ENCODE measurements at places on chromosomes 6 and 20. TPM values are rescaled to one million over a fixed set of nuclear protein-coding genes. Genes with fewer than 3 reads are reported as not detected.

DNA sequence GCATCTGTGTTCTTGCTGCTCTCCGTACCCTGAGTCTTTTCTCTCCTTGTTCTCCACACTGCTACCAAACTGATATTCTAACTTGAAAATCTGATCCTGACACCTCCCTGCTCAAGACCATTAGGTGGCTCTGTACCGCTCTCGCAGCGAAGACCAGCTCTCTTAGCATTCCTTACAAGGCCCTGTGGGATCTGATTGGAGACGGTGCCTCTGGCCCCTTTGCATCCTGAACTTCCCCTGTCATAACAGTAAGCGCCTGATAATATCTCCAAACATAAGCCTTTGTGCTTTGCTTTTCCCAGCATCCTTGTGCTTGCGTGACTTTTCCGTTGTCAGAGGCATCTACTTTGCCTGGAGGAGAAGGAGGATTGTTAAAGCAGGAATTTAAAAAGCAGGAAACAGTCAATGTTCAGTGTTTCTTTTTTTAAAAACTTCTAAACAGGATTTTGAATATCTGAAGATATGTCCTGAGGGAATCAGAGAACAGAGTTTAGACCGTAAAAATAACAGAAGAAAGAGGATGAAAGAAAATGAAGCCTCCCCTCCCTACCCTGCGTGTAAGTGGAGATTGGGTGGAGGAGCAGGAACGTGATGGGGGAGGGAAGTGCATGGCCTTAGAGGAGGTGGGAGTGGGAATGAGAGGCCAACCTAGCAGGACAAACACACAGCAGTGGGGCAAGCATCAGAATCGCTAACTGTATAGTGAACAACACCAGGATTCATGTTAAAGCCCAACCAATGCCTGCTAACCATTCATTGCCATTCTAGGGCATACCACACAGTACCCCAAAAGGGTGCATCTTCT is 89.2 kb upstream of the STMND1 start:
- no peak for DNase-seq

- no peak for DNase-seq
Observed at GRCh38 chr20:48614593-48615274, 213.1 kb downstream of the PREX1 start.

DNA sequence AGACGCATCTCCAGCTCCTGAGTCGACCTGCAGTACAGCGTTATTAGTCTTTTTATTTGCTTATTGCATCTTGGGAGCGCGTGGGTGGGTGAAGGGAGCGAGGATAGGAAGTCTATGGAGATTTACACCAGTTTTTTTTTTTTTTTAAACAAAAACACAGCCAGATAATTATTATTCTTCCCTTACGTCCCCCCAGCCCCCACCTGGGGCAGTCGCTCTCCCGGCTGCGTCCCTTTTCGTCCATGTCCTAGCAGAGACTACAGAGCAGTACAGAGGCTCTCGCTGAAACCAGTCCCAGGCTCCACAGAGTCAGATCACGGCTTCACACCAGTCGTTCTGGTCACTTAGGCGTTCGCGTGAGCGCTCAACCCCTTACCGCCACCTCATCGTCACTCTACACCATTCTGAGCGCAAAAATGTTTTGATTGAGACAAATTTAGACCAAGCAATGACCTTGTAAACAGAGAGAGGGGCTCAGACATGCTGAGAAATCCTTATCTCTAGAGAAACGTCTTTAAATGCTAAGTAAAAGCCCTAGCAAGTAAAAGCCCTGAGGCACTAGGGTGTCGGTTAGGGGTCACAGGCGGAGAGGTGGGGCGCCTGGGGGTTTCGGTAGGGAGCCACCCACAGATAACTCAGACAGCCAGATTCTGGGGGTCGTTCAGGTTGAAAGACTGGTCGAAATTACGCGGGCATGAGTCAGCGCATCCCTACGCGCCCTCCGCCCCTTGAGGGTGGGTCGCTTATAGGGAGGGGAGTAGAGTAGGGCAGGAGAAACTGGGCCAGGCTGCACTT is 975 bp upstream of the PPT2 start:
- DNase-seq: peak; percentile 32

DNA sequence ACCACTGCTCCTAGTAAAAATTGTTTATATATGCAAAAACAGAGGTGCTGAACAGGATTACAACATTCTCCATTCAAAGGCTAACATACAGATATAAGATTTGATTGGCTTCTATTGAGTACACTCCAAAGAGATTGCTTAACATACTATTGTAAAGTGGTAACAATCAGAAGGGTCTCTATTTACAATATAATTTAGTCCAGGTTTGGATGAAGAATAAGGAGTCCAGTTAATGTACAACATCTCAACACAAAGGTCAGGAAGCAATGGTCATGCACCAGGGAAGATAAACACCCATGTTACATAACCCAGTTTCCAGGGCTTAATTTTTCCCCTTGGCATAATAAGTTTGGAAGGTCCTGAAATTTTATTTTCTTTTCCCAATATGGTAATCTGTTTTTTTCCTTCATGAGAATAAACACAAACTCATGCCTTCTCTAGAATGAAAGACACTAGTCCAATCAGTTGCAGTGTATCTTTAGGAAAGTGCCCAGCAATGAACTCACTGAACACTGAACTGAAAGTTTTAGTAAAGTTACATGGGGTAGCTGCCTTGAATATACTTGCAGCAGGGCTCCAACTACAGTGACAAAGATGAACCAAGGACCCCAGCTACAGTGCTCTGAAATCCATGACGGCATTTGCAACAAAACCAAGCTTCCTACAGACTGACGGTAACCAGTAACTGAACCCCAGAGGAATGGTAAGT is 255.3 kb upstream of the GJE1 start:
- DNase-seq: no peak

- no peak for DNase-seq
Observed at GRCh38 chr20:50152394-50153152, 950 bp downstream of the PEDS1 start.

DNA sequence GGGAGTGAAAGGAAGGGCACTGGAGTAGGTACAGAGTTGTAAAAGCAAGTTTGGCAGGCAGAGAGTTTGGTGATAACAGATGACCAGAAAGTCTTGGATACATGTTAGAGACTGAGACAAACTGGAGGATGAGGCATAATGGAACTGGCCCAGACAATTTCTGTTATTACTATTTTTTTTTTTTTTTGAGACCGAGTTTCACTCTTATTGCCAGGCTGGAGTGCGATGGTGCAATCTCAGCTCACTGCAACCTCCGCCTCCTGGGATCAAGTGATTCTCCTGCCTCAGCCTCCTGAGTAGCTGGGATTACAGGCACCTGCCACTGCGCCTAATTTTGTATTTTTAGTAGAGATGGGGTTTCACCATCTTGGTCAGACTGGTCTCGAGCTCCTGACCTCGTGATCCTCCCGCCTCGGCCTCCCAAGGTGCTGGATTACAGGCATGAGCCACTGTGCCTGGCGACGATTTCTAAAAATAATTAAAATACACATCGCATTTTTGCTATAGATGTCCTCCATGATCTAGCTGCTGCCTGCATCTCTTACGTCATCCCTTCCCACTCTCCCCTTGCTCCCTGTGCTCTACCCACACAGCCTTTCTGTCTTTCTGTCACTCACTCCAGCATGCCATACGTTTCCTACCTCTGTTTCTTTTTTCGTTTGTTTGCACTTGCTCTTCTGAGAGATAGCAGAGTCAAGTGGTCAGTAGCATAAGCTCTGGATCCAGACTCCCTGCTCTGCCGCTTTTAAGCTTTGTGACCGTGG is 23.5 kb downstream of the MAPK14 start:
- no peak for DNase-seq

GRCh38 chr6:150334790-150335783 is 33.7 kb upstream of the IYD start:
- DNase-seq: peak; percentile 39

DNA sequence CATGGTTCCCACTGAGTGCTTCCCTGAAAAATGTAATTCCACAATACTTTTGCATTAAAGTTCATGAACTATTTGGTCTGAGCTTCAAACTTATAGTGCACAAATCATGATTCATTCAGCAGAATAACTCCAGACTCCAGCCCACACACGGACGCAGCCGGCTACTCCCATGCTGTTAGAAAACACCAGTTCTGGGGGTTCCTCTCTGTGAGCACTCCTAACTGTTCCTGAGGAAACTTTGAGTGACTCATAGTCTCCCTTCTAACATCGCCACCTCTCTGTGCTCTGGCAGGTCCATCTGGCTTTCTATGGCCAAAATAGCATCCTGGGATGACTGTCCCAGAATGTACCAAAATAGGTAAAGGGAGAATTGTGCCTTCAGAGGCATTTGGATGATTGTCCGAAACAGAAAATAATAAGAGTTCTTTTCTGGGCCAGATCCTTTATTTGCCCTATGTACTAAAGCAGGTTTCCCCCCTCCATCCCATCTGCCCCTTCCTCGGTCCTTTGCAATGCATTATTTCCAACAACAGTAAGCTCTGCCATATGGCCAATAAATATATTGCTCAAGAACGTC is 32.3 kb upstream of the LY86 start:
- no peak for DNase-seq

DNA sequence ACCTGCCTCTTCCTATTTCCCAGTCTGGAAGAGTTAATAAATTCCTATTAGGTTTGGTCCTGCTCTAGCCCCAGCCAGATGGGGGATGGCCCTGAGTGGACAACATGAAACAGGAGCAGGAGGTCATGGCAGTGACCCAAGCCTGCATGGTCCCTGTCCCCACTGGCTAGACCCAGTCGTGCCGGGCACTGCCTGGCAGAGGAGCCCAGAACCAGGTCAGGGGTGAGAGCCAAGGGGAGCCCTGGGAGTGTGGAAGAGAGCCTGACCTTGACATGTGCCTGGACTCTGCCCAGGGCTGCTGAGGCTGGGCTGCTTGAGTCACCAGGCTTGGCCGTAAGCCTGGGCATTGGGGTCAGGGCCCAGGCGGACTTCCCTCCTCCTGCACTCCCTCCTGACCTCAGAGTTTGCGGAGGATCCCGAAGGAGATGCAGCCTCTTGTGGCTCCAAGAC is 3.6 kb downstream of the AVP start:
- no peak for DNase-seq

- peak; percentile 33 for DNase-seq
Observed at GRCh38 chr6:97215157-97215769, 67.8 kb downstream of the MMS22L start.

DNA sequence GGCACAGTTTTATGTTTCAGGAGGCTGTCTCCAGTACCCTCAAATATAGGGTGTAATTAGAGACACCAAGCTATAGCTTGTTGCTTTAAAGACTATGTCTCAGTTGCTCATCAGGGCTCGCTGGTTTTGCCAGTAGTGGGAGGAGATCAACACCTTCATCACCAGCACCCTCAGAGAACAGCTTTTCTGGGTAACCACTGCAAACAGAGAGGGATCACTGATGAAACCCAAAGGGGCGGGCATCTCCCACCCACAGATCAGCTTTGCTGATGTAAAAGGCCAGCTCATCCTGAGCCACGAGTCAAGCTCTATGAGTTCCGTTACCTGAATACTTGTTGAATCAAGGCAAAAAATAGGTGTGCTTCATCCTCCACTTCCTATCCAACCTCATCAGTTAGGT is 187.7 kb downstream of the AIG1 start:
- DNase-seq: no peak

GRCh38 chr6:160767647-160768019 is 65.6 kb downstream of the PLG start:
- DNase-seq: no peak

DNA sequence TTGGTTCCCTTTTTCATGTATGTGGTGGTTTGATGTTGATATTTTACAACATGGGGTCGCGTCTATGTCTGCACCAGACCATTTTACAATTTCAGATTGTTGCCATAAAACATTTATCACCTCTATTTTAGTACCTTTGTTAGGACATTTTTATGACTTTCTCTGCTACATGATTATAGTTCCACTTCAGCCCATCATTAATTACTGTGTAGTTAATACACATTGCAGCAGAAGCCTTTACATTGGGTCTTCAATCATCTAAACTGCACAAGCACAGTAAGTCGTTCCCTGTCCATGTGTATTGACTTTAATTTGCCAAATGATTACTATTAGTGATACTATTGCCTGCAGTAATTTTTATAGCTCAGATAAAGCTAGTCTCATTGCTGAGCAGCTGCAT is 15.7 kb upstream of the TMEM217 start:
- DNase-seq: no peak

DNA sequence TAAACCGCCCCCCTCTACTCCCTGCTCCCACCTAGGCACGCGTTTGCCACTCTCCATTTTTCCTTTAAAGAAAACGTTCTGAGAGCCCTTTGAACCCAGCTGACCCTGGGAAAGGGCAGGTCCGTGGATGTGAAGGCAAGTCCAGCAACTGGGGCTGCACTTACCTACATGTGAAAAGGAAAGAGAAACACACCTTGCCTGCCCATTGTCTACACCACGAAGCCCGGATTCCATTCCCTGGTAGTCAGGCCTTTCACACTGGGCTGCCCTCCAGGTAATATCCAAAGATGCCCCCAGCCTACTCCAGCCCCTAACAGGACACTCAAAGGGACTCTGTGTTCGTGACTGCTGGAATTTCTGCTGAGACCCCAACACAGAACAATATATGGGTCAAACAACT is 94.4 kb downstream of the CD83 start:
- no peak for DNase-seq

DNA sequence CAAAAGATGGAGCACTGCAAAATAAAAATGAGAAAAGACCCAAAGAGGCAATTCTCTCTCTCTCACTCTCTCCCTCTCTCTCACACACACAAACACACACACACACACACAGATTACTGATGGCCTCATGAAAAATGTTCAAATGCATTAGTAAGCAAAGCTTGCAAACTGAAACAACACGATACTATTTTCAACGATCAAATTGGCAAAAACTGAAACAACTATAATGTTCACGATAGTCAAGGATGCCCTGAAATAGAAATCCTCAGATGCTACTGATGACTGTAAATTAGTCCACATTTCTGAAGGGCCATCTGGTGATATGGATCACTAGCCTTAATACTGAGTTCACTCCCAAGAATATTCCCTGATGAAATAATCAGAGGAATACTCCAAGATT is 100.8 kb downstream of the TRERF1 start:
- DNase-seq: no peak

The PAK5 gene
- 1.8 TPM for total RNA-seq

The ULBP2 gene
- total RNA-seq: 0.30 TPM

The BHLHE23 gene
- not detected for total RNA-seq

The OR2B6 gene
- not detected for total RNA-seq

The BMP6 gene
- 0.44 TPM for total RNA-seq

The BLCAP gene
- 43.2 TPM for total RNA-seq

The ATP6V1G2 gene
- 3.3 TPM for total RNA-seq

The LIN28B gene
- 76.3 TPM for total RNA-seq

The CDSN gene
- total RNA-seq: not detected

The COL20A1 gene
- total RNA-seq: 10.2 TPM

The PTGIS gene
- total RNA-seq: 7.1 TPM

The MICB gene
- not detected for total RNA-seq

The TAF4 gene
- total RNA-seq: 35.1 TPM
